Foreskin keratinocyte (primary cell): ENCODE measurements at places on chromosomes 7 and 10. TPM values are rescaled to one million over a fixed set of nuclear protein-coding genes. Genes with fewer than 3 reads are reported as not detected.

Gene GPR141
- total RNA-seq, result not detected in 2 replicates

Gene TLL2
- total RNA-seq, result 0.54 and 0.60 TPM in 2 replicates

Gene ZNF853
- 0.03 and 0.07 TPM in 2 replicates for total RNA-seq

Gene AMZ1
- total RNA-seq, result not detected in 2 replicates

Gene CPN1
- not detected in 2 replicates for total RNA-seq

Gene CYP2E1
- 0.18 and 0.27 TPM in 2 replicates for total RNA-seq

Gene CCL24
- not detected in 2 replicates for total RNA-seq

Gene NUP205
- total RNA-seq, result 99.3 and 104 TPM in 2 replicates

Gene TUBB8
- 0.07 TPM in 1 of 2 replicates, not detected in the other for total RNA-seq

Gene ITPRID1
- total RNA-seq, result not detected in 2 replicates

Gene TMEM270
- not detected in 2 replicates for total RNA-seq

Gene PALD1
- 0.04 and 0.07 TPM in 2 replicates for total RNA-seq

Gene ABCA13
- 0.31 and 0.71 TPM in 2 replicates for total RNA-seq

Gene NPFFR1
- total RNA-seq, result not detected in 2 replicates

Gene HTR5A
- total RNA-seq, result not detected in 2 replicates

Gene TRIM73
- 0.37 and 0.39 TPM in 2 replicates for total RNA-seq

Gene DYNC1I1
- 0.10 and 0.21 TPM in 2 replicates for total RNA-seq

Gene SLC26A5
- not detected in 2 replicates for total RNA-seq

Gene SHH
- 0.11 TPM in 1 of 2 replicates, not detected in the other for total RNA-seq

Gene TMEM176A
- total RNA-seq, result not detected in 2 replicates

Gene HOXA11
- total RNA-seq, result 0.07 and 0.31 TPM in 2 replicates

DNA sequence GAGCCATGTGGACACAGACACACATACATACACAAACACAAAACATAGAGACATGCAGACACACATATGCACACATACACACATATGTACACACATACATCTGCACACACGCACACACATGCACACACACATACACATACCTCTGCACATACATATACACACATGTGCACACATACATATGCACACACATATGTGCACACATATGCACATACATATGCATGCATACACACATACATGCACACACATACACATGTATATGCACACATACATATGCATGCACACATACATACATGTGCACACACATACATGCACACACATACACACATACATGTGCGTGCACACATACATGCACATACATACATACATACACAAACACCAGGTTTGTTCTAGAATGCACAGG lies 236.3 kb upstream of the FOXK1 start:
- DNase-seq, result no peak

- DNase-seq, result peak; percentile 14
Measured at GRCh38 chr10:95814011-95814727, 58.2 kb downstream of the ENTPD1 start.

GRCh38 chr10:36423821-36424248 lies 701.6 kb upstream of the ANKRD30A start:
- no peak for DNase-seq

DNA sequence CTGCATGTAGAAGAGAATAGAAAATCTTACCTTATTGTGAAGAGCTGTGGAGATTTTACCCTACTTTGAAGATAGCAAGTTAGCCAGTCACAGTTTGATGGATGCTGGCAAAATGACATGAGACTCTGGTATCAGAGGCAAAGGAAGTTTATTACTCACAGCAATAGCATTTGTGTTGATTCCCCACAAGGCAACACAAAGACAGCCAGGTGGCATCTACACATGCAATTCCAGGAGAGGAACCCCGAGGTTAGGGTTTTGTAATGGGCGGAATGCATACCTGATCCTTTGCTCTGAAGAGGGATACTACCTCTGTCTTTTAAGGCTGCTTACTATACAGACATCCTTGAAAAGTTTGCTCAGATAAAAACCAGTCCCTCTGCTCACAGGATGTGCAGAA lies 59.5 kb downstream of the AHR start:
- no peak for DNase-seq

GRCh38 chr10:21530641-21531040 lies 3.4 kb upstream of the MLLT10 start:
- no peak for DNase-seq

GRCh38 chr10:87523731-87524130 lies 19.0 kb downstream of the MINPP1 start:
- DNase-seq, result no peak

GRCh38 chr10:43212043-43212721 lies 54.7 kb downstream of the RASGEF1A start:
- peak; percentile 56 for DNase-seq

DNA sequence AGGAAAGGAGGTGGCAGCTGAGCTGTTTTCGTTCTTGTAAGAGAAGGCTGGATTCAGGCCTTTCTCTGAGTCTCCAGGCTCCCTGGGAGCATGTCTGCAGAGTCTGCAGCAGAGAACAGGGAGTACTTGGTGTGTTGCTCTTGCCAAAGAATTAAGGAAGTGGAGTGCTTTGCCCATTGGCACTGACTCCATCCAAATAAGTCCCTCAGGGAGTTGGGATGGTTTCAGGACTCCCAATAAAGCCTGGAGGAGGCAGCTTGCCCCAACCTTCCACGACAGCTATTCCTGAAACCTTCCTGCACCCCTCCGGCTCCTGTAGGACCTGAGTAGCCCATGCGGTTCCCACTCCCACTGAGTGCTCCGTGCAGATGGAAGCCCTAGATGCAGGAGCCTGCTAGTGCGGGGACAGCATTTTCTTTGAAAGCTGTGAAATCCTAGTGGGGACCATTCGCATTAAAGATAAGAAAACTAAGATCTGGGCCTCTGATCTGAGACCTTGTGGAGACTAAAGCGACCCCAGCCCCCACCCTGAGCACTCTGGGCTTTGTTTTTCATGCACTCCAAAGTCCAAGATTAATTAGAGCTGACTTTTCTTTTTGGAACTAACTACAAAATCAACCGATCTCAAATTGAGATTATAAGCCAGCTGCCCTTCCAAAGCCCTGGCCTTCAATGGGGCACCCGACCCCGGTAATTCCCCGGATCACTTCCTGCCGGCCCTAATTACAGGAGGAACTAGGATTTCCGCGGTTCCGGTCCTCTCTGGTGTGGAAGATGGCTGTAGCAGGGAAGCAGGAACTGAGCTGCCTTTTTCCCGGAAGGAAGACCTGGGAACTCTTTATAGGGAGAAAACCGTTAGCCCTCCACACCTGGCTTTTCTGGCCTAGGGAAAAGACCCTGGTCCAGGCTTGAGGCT lies 110.2 kb downstream of the COL13A1 start:
- DNase-seq, result no peak

DNA sequence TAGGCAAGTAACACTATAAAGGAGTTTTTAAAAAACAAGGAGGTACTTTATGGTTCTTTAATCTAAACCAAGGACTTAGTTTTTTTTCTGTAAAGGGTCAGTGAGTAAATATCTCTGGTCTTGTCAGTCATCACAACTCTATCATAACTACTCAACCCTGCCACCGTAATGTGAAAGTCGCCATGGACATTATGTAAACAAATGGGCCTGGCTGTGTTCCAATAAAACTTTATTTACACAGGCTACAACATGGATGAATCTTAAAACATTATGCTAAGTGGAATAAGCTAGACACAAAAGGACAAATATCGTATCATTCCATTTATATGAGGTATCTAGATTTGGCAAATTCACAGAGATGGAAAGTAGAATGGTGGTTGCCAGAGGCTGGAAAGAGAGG lies 60.8 kb upstream of the SP4 start:
- no peak for DNase-seq

GRCh38 chr10:132793871-132794849 lies 8.2 kb upstream of the NKX6-2 start:
- DNase-seq, result no peak

- DNase-seq, result peak; percentile 57
Measured at GRCh38 chr7:31744294-31744874, 57.4 kb downstream of the PPP1R17 start.

DNA sequence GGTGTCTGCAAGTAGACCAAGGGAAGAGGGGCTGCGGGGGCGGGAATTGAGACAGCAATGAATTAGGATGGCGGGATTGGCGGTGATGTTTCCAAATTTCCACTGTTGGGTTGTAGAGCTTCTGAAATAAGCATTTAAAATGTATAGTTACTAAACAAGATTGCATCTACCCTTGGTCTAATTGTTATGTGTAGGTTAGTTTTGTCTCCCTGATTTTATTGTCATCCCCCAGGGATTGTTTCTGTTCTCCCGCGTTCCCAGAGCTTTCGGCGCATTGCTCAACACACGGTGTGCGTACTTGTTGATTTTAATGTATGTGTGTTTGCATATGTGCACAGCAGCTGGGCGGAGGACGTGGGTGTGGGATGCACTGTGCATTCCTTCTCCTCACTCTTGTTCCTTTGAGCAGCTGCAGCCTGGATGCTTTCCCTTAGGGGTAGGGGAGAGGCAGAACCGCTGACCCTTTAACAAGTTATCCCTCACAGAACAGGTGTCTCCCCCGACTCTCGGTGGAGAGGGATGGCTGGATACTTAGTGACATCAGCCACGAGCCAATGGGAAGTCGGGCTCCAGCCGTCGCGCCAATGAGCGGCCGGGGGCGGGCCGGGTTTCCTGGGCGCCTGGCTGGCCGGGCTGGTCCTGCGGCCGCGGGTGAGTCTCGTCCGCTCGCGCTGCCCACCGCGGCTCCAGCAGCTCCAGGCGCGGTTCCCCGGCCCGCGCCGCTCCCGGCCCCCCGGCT lies at the start of gene TSPAN33:
TSS of gene TSPAN33 (plus strand) at position 613 of the 739 bp plus-strand sequence. CDS start 274 bp downstream, outside the sequence.
- DNase-seq, result peak; percentile 30

DNA sequence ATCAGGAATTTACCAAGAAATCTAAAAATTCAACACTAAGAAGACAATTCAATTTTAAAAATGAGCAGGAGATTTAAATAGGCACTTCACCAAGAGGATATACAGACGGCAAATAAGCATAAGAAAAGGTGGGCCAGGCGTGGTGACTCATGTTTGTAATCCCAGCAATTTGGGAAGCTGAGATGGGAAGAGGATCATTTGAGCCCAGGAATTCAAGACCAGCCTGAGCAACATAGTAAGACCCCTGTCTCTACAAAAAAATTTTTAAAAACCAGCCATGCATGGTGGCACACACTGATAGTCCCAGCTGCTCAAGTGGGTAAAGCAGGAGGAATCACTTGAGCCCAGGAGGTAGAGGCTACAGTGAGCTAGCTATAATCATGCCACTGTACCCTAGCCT lies 3.5 kb upstream of the AKR1D1 start:
- DNase-seq, result no peak

GRCh38 chr7:68547181-68547580 lies 1051.1 kb upstream of the AUTS2 start:
- DNase-seq, result no peak

- DNase-seq, result no peak
Measured at GRCh38 chr7:25852211-25852938, 299.6 kb upstream of the NFE2L3 start.

GRCh38 chr10:58347967-58348366 lies 13.2 kb downstream of the UBE2D1 start:
- DNase-seq, result no peak

- DNase-seq, result no peak
Measured at GRCh38 chr10:103895411-103896186, 22.4 kb downstream of the STN1 start.

GRCh38 chr10:65710306-65710705 lies 1215.5 kb upstream of the LRRTM3 start:
- no peak for DNase-seq

GRCh38 chr7:141073173-141073640 lies 657 bp upstream of the TMEM178B start:
- DNase-seq, result peak; percentile 11

GRCh38 chr10:110446954-110447608 lies 50.6 kb upstream of the DUSP5 start:
- peak; percentile 78 for DNase-seq

GRCh38 chr7:68706291-68706690 lies 892.0 kb upstream of the AUTS2 start:
- DNase-seq, result no peak

DNA sequence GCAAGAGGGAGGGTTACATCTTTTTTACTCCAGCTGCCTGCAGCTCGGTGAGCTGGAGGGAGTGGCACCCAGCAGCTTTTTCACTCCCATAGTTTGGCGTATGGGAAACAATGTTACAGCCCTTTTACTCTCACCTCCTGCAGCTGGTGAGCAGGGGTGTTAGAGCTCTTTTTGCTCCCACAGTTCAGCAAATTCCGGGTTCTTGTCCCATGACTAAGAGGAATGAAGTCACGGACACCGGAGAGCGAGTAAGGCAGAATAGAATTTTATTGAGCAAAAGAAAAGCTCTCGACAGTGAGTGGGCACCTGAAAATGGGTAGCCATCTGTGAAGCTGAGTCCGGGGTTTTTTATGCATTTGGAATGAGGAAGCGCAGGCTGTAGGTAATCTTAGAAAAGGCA lies 446.6 kb downstream of the GFRA1 start:
- no peak for DNase-seq

- DNase-seq, result no peak
Measured at GRCh38 chr10:92207061-92207460, 83.8 kb downstream of the CPEB3 start.

- DNase-seq, result no peak
Measured at GRCh38 chr10:74135452-74135851, 15.2 kb downstream of the AP3M1 start.

- DNase-seq, result no peak
Measured at GRCh38 chr10:70115948-70116682, 16.5 kb downstream of the AIFM2 start.

GRCh38 chr10:4177791-4178190 lies 392.8 kb upstream of the KLF6 start:
- DNase-seq, result no peak

DNA sequence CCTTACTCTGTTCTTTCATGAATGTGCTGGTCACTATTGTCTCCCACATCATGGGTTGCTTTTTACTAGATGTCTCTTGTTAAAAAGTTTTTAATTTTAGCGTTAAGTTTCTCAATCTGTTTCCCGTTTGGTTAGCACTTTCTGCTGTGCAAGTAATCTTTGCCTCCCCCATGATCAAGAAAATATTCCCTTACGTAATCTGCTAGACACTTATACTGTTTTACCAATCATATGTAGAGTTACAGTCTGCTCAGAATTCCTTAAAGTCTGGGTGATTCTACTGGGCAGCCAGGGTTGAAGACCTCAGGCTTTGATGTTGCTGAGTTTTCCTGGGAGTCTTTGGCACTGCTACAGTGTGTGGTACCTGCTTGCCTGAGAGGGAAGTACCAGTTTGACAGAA lies 38.2 kb upstream of the RPA3 start:
- no peak for DNase-seq

GRCh38 chr10:46556515-46557318 lies at the start of gene GPRIN2:
Gene GPRIN2 (minus strand): TSS chr10:46556658. CDS start chr10:46550736, 5,922 bp downstream.
- no peak for DNase-seq

DNA sequence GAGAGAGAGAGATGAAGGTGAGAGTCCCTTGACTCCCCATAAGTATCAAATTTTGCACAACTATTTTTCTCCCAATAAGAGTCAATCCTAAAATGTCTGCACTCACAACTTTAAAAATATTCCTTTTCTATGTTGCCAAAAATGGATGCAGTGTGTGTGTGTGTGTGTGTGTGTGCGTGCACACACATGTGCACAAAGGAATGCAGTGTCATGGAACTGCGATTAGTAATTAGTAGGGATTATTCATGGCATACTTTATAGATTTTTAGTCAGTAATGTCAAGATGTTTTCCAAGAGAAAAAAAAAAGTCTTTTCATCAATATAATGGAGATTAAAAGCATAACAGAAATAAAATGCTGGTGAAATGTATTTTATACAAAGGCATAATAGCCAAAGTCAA lies 179.1 kb upstream of the LRRTM3 start:
- peak; percentile 15 for DNase-seq
